Adrenal gland (tissue), 19 donors: ENCODE measurements at places on chromosomes 2 and 18. TPM values are rescaled to one million over a fixed set of nuclear protein-coding genes. Genes with fewer than 3 reads are reported as not detected.

- DNase-seq, result peak; percentile 17
Observed at GRCh38 chr2:35428548-35428947, 927.0 kb upstream of the CRIM1 start.

GRCh38 chr2:38030635-38031355 is 45.2 kb downstream of the CYP1B1 start:
- DNase-seq, result no peak

GRCh38 chr18:21408681-21409080 is 166.6 kb downstream of the GREB1L start:
- DNase-seq, result no peak

- no peak for DNase-seq
Observed at GRCh38 chr2:1051075-1051474, 100.4 kb downstream of the SNTG2 start.

- no peak for DNase-seq
Observed at GRCh38 chr18:24011123-24011917, 3.2 kb upstream of the TTC39C start.

DNA sequence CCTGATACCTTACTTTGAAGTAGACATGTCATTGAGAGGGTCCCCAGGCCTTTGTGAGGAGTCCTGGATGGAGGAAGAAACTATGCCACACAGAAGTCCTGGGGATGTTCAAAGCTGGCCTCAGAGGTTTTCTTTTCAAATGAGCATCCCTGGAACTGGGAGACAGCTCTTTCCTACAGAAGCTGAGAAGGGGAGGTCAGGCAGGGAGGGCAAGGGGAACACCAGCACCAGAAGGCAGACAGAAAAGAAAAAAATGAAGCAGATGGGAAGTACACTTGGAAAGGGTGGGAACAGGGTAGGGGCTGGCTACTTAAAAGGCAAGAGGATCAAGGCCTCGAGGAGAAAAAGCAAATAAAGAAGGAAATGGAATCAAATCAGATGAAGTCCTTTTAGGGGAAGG is 120.0 kb downstream of the FMNL2 start:
- no peak for DNase-seq

C2orf15 gene
- polyA plus RNA-seq, result 1.3 TPM

TMEM169 gene
- 0.88 TPM for polyA plus RNA-seq

LOXL3 gene
- polyA plus RNA-seq, result 11.2 TPM

ITPRIPL1 gene
- 0.40 TPM for polyA plus RNA-seq
